Right forelimb (tissue), 1 donor: ENCODE measurements at places on chromosomes 3 and 15.

DNA sequence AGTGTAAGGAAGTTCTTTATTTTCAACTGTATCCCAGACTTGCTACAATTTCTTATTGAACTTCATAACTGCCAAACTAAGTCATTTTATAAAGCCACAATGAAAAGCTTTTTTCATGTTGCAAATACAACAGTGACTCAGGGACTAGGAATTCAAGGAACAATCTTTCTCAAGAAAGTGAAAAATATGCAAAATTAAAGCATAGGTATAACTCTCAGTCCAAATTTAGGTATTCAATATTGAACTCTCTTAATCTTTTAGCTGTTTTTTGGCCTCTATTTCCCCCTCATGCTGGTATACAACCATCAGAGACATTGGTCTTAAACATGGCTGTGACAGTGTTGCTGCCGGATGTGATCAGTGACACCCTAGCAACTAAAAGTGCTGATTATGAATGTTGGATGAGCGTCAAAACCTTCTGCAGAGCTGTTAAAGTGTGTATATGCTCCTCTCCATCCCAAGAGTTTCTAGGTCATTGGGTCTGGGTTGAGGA lies 476.9 kb downstream of the ZNF385D start:
- DNase-seq, result no peak

GRCh38 chr15:100893964-100894295 lies 14.3 kb downstream of the ALDH1A3 start:
- DNase-seq, result no peak

- DNase-seq, result no peak
Observed at GRCh38 chr3:152595975-152596821, 238.7 kb upstream of the P2RY1 start.

DNA sequence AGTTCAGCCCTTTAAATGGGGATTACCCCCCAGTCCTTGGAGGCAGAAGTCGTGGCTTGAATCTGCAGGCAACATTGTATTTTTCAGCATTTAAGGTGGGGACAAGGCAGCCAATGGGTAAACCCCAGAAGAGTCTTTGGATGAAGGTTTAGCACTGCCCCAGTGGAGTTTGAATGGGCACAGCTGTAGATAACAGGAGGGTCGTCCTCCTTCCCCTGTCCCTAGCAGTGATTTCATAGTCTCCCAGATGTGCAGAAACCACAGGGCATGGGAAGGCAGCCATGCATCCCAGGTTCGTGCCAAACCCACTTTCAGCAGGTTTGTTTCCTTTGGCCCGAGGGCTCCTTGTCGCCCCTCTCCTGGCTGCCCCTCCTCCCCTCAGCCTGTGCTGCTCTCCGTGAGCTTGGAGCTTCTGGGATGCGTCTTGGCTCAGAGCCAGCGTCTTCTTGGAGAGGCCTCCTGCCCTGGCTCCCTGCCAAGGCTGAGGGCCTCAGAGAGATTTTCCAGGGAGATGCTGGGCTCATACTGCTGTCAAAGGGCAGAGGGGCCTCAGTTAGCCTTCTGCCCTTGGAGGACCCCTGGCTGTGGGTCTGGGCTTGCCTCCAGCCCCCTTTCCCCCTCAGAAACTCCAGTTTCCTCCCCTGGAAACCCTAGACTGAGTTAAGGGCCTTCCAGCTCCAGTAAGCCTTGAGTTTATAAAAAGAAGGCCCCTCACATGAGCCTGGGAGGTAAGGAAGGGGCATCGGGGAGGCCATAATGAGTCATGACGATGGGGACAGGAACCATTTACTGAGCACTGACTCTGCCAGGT lies 48.9 kb upstream of the POLG start:
- peak; percentile 79 for DNase-seq

DNA sequence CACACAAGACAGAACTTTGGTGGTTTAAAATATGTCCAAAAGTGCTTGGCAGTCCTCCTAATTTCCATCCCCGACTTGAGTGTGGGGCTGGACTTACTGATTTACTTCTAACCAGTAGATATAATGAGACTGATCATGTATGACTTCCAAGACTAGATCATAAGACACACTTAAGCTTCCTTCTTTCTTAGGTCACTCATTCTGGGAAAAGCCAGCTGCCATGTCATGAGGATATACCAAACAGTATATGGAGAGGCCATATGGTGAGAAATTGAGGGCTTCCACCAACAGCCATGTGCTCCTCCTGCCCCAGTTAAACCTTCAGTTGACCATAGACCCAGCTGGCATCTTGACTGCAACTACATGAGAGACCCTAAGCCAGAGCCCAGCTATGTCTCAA lies 282.8 kb upstream of the PROK2 start:
- no peak for DNase-seq

- no peak for DNase-seq
Observed at GRCh38 chr15:91476861-91477260, 376.6 kb upstream of the SLCO3A1 start.

- no peak for DNase-seq
Observed at GRCh38 chr3:43233062-43233461, 53.3 kb upstream of the SNRK start.

GRCh38 chr3:170240671-170241070 lies 18.4 kb downstream of the PRKCI start:
- DNase-seq, result no peak

DNA sequence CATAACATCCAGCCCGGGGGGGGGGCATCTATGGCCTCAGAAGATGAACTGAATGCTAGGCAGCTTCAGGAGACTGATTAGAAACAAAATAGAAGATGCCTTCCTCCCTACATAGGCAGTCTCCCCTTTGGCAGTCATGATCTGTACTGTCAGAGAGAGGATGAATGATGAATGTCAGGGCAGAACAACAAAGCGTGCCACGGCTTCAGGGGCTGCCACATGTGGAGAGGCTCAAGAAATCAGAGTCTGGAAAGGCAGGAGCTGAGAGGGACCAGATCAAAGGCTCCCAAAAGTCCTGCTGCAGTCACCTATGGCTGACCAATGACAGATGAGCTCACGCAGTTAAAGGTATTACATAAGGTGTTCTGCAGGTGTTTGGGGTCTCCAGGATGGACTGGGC lies 180.4 kb downstream of the UACA start:
- DNase-seq, result no peak

GRCh38 chr3:124779751-124780191 lies 49.5 kb downstream of the UMPS start:
- no peak for DNase-seq

DNA sequence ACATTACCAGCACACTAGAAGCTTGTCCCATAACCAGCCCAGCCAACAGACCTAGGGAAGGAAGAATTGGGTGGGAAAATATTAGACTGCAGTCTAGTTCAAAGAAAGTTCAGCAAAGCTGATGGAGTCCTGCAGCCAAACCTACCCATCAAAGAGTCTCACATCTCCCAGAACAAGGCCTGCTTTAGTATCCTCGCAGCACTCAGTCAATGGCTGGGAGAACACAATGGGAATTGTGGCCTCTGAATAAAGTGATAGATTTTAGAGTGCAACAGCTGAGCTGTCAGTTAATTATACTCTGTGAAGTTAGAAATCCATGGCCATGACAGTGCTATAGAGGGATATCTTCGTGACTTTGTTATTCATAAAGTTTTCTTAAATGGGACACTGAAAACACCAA lies 207.2 kb upstream of the NAALADL2 start:
- no peak for DNase-seq

GRCh38 chr3:64685800-64686445 lies 1.9 kb downstream of the ADAMTS9 start:
- DNase-seq, result peak; percentile 96

DNA sequence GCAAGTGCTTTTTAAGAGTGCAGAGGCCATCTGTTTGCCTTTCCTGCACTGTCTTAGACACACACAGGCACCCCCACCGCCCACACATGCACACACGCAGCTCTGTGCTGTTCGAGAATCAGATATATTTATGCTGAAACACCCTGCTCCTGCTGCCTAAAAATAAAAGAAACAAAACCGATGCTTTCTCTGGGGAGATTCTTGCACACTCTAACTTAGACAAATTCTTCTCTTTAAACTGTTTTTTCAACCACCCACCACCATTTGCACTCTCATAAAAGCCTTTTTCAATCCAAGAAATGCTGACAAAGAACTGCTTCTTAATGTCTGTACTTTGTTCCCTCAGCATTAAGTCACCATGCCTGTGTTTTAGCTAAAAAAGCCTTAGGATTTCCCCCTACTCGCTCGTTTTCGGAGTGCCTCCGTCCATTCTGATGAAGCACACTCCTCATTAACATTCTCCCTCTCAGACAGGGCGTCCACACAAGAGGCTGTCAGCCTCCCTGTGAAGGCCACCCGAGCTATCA lies 26.2 kb downstream of the SLC12A8 start:
- no peak for DNase-seq

- no peak for DNase-seq
Observed at GRCh38 chr3:127908202-127908601, 6.8 kb upstream of the KBTBD12 start.

- no peak for DNase-seq
Observed at GRCh38 chr15:47689660-47690059, 27.6 kb upstream of the SEMA6D start.

DNA sequence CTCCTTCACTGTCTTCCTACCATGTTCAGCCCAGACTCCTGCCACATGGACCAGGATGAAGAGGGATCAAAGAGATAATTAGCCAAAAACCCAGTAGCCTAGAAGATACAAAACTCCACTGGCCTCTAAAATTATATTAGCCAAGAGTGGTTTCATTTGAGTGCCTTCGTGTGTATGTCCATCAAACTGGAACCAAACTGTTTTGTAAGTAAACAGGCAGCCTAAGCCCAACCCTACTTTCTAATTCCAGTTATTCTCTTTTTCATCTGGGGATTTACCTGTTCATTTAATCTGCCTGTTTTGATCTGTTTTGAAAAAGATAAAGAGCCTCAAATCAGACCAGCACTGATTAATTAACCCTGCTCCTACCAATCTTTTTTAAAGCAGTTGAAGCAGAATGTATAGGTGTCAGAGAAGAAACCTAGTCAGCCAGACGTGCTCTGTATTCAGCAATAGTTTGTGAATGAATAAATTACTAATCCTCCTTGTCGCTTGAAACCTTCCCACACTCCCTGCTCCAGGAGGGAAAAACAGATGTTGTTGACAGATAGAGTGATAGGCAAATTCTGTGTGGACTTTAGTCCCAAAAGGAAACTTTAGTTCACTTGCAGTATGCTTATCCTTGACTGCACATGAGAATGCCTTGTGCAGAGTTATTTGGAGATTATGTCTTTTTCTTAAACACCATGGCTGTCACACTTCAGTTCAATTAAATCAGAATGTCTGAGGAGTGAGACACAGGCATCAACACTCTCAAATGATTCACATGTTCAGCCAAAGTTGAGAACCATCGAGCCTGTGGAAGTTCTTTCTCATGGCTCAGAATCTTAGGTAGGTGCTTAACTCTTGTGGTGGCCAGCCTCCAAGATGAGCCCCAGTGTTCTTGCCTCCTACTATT lies 55.5 kb upstream of the ZBED2 start:
- DNase-seq, result no peak

- DNase-seq, result no peak
Observed at GRCh38 chr3:77169823-77170222, 129.9 kb downstream of the ROBO2 start.

DNA sequence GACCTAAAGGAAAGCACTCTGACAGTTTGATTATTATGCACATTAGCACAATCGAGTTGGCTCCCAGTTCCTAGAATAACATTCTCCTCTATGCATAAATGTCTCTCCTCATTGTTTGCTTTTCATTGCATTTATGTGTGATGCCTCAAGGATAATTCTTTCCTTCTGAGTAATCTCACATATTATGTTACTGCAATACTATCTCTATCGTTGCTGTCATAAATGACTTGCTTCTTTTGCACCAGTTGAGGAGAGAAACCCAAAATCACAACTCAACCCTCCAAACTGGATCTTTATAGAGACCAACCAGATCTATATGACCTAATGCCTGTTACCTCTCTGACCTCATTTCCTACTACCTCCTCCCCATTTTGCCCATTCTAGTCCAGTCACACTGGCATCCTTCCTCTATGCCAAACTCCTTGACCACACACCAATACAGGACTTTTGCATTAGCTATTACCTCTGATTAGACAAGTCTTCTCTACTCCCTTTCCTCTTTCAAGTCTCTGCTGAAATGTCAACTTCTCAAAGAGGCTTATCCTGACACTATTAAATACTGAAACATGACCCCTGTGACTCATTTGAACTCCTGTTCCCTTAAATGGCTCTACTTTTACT lies 1026.0 kb downstream of the TUSC7 start:
- no peak for DNase-seq

DNA sequence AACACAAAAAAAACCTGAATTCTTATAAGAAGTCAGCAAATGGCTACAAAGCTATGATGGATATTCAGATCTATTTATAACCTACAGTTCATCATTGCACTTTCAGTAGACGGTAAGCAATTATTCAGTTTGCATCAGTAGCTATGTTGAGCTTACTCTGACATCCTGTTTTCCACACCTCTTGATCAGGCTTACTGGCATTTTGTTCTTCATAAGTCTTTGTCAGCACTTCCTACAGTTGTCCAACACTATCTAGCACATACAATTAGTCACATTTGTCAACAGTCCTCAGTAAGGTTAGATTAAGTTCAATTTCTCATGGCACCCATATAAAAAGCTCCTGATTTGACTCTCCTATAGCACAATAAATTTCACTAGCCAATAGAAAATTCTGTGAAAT lies 71.2 kb upstream of the ST3GAL6 start:
- no peak for DNase-seq

- no peak for DNase-seq
Observed at GRCh38 chr3:98361289-98361688, 7.6 kb downstream of the OR5K4 start.

DNA sequence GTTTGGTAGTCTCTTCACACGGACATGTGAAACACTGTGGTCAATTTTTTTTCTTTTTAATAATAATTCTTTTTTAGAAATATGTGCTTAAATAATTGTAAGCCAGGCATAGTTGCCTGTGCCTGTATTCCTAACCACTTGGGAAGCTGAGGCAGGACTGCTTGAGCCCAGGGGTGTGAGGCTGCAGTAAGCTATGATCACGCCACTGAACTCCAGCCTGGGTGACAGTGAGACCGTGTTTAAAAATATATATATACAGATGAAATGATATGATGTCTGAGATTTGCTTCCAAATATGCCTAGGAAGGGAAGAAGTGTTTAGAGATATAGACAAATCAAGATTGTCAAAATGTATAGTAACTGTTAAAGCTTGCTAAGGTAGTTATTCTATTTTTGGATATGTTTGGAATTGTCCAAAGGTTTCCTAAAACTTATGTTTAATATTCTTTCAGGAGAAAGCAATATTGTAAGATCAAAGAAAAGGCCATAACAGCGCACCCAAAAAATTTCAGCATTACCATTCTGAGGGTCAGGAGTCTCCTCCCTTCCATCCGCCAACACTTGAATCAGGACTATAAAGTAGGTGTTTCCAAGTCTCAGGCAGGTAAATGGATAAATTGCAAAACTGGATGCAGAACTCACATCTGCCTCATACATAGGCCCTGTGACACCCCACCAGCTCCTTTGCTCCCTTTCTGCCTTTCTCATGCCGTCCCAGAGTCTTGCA lies 532 bp upstream of the SELENOT start:
- no peak for DNase-seq

DNA sequence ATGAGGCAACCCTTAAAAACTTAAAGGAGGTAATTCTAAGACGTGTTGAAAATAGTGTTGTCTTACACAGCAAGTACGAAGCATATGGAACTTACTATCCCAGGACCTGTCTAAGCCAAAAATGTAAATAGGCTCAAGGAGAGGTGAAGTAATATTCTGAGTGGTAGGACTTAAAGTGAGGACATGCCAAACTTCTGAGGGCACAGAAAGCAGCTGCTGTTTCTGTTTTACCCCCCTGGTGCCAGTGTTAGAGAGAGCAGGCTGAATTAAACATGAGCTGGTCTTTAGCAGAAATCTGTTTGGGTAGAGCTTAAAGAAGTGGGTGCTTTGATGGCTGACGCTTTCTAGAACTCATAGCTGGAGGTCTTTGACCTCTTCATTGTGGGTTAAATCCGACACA lies 149.7 kb upstream of the NPHP3 start:
- no peak for DNase-seq
